ENCODE measurements at places on chromosomes 5 and 9.

- DNase-seq = no peak
Measured at GRCh38 chr5:102794677-102795331, 39.7 kb downstream of the PAM start.

- DNase-seq = no peak
Measured at GRCh38 chr9:89872426-89872912, 267.7 kb downstream of the GADD45G start.

- no peak for DNase-seq
Measured at GRCh38 chr9:113707953-113708695, 168.0 kb upstream of the ZNF618 start.

DNA sequence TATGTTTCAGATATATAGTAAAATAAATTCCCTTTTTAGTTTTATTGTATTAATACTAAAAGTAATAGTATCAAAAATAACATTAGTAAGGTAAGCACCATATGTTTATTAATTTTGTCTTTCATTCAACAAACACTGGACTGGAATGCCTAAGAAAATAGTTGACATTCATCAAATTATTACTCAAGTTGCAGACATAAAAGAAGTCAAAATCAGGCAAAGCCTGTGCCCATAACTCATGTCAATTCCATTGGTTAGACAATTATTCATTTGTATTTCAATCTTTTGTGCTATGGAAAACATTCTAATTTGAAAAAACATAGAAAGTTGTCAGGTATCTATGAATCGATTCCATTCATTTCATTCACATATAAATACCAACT is 158.9 kb downstream of the CEMIP2 start:
- no peak for DNase-seq

GRCh38 chr9:7209016-7209715 is 451.4 kb downstream of the KDM4C start:
- DNase-seq = no peak

- no peak for DNase-seq
Measured at GRCh38 chr5:108521841-108522506, 140.1 kb upstream of the FBXL17 start.

DNA sequence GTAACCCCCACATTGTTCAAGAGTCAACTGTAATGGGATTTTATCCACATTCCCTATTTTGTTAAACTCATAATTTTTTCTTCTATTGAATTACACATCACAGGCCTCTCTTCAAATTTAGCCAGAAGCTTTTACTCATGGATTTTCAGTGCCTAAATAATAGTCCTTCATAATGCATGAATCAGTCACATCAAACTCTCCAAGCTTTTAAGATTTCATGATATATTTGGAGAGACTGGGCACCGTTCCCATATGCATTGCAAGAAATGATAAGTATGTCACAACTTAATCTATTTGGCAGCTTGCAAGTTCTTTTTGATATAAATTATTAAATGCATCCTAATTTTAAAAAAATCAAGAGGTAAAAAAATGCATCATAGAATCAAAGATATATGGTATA is 465.9 kb downstream of the DMAC1 start:
- DNase-seq = no peak

- DNase-seq = no peak
Measured at GRCh38 chr5:31671339-31671741, 32.4 kb downstream of the PDZD2 start.

- no peak for DNase-seq
Measured at GRCh38 chr5:2204366-2205184, 321.9 kb upstream of the IRX4 start.

DNA sequence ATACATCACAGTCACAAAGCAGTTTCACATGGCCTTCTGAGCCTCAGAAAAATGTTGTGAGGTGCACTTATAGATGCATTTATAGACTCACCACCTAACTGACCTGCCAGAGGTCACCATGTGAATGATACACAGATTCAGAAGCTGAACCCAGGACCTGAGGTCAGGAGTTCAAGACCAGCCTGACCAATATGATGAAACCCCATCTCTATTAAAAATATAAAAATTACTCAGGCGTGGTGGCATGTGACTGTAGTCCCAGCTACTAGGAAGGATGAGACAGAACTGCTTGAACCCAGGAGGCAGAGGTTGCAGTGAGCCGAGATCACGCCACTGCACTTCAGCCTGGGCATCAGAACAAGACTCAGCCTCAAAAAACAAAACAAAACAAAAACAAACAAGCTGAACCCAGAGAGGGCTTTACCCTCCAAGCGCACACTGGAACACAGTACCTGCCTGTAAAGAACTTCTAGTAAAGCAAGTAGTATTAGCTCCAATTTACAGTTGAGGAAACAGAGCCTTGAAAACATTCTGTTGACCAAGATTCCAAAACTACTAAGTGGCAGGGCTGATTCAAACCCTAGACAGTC is 16.3 kb downstream of the ECPAS start:
- DNase-seq = no peak

GRCh38 chr9:125999504-125999881 is 252.3 kb downstream of the PBX3 start:
- DNase-seq = no peak

Data from activated CD4-positive, CD25-positive, alpha-beta regulatory T cell (primary cell).